ENCODE measurements at places on chromosomes 4 and X.

DNA sequence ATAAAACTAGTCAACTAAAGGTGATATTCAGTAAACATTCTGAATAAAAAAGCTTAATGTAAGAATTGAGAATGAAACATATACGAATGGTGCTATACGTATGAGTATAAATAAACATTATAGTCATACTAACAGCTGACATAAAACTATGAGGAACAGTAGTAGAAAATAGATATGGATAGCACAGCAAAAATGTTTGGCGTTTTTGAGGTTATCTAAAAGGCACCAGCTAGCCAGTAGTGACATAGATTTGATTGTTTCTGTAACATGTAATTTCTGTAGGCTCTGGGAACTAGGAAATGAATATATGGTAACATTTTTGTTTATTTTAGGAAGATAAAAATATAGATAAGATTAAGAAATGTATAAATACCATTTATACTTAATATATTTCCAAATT is 69.3 kb downstream of the SNX25 start:
- DNase-seq: no peak

DNA sequence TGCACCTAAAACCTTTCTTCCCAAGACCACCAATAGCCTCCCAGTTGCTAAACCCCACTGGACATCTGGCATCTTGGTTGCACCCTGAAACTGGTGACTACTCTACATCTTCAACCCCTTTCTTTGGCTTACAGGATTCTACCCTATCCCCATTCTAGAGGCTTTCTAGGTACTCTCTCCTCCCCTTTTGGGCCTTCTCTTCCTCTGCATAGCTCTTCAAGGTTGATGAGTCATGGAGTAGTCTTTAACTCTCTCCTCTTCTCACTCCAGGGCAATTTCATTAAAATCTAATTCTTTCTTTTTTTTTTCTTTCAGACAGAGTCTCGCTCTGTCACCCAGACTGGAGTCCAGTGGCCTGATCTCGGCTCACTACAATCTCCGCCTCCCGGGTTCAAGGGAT is 16.8 kb downstream of the APOO start:
- no peak for DNase-seq

GRCh38 chrX:150370589-150371312 is 7.6 kb downstream of the MAMLD1 start:
- DNase-seq: no peak

DNA sequence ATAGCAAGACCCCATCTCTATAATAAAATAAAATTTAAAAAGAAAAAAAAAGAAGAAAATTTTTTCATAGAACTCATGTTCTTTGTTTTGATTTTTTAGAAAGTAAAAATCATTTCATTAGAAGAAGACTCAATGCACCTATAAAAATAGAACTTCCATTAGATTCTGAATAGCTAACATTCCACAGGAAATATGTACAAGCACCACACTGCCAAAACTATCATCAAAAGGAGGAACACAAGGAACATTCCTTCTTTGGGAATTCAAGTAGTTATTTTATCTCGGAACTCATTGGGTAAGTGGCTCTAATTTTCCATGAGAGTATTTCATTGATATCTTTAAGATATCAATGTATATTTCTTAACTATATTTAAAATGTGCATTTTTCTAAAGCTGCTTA is 157.6 kb downstream of the CAMK2D start:
- DNase-seq: no peak

- DNase-seq: no peak
Observed at GRCh38 chr4:11549525-11549924, 120.8 kb upstream of the HS3ST1 start.

DNA sequence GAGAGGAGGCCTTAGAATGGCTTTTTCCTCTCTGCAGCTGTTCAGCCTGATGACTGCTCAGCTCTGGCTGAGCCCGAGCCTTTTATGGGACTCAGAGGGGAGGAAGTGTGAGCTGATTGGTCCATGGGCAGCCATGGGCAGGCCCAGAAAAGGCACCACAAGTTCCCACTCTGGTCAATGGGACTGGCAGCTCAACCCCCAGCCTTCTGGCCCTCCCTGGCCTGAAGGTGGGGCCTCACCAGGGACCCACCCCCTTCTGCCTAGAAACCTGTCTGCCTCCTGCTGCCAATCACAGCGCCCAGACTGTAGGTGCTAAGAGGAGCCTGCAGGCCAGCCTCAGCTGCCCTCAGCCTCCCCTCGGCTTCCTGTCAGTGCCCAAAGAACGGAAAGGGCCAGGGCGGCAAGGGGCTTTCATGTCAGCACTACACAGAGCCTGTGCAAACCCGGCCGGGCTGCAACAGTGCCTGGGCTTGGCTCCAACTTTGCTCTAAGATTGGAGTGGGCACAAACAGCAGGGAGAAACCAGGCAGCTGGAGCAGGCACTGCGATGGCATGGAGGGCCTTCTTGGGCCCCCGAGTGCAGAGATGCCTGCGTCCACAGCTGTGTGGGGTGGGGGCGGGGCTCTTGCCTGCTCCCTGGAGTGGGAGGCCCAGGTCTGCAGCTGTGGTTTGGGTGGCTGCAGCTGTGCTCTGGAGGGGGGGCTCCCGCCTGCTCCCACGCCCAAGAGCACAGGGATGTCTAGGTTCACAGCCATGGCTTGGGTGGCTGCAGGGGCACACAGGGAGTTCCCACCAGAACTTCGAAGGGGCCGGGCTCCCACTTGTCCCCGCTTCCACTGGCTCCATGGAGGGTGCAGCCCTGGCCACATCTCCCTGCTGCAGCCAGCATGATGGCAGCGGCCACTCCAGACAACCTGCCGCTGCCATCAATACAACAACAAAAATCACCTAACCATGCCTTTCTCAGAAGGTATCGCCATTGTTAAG is 92.6 kb downstream of the NXF2 start:
- no peak for DNase-seq

DNA sequence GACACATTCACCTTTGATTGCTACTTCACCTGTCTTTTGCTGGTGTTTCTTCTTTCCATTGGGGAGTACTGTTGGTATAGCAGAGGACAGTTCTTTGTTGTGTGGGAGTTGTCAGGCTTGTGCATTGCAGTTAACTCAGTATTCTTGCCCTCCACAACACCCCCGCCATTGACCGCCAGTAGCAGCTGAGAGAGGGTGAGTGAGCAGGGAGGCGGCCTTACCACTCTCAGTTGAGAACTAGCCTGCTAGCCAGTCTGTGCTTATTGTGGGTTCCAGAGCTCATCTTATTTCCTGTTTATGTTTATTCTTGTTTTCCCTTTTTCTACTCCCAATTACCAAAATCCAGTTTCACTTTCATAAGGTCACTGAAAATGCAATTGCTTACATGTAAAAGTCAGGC is 52.2 kb downstream of the STIM2 start:
- DNase-seq: no peak

DNA sequence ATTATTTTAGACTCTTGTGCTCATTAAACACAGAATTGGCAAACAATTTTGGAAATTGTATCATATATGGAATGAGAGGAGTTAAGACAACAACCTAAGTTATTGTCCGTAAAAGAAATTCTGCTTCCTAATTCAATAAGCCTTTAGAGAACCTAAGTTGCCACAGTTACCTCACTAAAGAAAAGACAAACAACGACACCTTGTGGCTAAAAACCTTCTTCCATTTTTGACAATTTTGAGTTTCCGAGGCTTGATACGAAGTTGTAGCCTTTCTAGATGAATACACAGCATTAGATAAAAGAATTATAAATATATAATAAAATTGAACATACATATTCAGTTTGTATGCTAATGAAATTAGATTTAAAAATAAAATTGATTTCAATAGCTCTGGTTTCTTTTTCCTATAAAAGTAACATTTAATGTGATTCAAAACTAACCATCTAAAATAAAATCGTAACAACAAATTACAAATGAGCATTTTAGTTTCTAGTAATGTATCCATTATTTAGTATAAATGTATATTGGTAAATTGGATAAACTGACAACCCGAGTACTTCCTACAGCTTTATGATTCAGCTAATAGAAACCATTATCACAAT is 275.1 kb downstream of the GPM6A start:
- peak; percentile 9 for DNase-seq

DNA sequence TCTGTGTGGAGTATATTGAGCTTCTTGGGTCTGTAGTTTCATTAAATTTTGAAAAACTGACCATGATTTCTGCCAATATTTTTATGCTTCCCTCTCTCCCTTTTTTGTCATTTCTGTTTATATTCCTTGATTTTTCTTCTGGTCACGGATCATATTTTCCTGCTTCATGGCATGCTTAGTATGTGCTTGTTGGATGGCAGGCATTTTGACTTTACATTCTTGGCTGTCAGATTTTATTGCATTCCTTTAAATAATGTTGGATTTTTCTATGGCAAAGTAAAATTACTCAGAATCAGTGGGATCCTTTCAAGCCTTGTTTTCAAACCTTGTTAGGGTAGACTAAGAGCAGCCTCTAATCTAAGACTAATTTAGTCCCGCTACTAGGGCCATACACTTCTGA is 531.8 kb downstream of the IL15 start:
- no peak for DNase-seq

- no peak for DNase-seq
Observed at GRCh38 chrX:45329217-45329616, 128.5 kb upstream of the DIPK2B start.

GRCh38 chr4:90051999-90052398 is 75.2 kb upstream of the CCSER1 start:
- no peak for DNase-seq

GRCh38 chr4:152935631-152936445 is at the start of gene FHDC1:
Gene FHDC1, plus strand, starts transcription at chr4:152936323. Its CDS starts 6,735 bp downstream, at chr4:152943058.
- peak; percentile 33 for DNase-seq

DNA sequence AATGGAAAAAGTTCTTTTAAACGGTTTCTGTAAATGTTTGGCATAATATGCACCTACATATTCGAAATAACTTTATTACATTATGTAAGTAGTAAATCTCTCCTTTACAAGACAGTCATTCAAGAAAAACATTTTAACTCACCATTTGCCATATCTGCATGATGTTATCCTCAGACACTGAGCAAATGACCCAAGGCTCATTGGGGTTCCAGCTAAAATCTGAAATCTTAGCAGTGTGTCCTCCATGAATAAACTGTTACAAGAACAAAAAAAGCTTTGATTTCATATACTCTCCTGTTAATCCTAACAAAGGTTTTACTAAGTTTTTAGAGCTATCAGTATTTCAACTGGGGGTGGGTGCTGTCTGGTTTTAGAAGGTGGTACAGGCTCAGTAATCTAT is 24.5 kb downstream of the RBBP7 start:
- no peak for DNase-seq

GRCh38 chrX:54157561-54157960 is 25.5 kb downstream of the FAM120C start:
- DNase-seq: no peak

DNA sequence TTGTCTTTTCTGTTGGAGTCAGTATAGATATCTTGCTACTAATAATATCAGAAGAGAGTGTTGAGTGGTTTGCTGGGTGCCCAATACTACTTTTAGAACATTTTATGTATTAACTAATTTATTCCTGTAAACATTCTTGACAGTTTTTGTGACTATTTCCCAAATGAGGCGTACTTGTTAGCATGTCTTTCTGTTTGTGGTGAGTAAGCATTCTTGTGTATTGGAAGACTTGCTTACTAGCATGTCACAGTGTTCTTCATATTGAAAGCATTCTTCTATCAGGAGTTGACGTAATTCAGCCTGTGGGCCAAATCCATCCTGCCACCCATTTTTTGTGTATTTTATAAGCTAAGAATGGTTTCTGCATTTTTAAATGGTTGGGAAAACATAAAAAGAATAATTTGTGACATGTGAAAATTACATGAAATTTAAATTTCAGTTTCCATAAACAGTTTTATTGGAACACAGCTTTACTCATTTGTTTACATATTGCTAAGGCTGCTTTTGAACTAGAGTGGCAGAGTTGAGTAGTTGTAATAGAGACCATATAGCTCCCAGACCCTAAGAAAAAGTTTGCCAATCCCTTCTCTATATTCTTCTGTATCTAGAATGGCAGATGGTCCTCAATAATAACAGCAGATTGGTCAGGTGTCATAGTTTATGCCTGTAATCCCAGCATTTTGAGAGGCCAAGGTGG is 20.4 kb downstream of the REPS2 start:
- no peak for DNase-seq

DNA sequence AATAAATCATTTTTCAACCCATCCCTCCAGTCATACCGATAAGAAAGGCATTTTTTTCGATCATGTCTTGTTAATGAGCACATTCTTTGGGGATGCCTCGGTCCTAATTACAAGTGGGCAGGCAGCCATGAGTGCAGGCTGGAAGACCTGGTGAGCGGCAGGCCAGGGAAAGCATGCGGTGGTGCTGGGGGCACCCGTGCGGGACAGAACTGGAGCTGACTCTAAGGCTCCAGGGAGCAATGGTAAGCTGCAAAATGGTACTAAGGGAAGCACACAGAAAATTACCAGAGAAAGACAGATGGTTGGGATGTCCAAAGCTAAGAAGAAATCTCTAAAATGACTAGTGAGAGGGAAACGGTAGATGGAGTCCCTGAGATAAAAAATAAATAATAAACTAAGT is 411.0 kb upstream of the AGA start:
- DNase-seq: no peak

DNA sequence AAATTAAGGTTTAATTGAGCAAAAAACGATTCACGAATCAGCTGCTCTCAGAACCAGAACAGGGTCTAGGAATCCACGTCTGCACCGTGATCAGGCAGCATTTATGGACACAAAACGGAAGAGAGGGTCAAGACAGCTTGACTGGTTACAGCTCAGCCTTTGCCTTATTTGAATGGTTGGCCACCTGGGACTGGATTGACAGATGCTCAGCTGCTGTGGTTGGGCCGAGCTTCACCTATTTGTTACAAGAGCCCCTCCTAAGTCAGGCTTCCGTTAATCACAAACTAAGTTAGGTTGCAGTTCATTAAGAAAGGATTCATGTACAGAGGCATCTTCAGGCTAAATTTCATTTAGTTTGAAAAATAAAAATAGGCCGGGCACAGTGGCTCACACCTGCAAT is 50.6 kb upstream of the MAN2B2 start:
- DNase-seq: no peak

GRCh38 chrX:149199734-149200133 is 305.4 kb downstream of the IDS start:
- DNase-seq: no peak

GRCh38 chr4:102466298-102466697 is 34.9 kb upstream of the NFKB1 start:
- no peak for DNase-seq

DNA sequence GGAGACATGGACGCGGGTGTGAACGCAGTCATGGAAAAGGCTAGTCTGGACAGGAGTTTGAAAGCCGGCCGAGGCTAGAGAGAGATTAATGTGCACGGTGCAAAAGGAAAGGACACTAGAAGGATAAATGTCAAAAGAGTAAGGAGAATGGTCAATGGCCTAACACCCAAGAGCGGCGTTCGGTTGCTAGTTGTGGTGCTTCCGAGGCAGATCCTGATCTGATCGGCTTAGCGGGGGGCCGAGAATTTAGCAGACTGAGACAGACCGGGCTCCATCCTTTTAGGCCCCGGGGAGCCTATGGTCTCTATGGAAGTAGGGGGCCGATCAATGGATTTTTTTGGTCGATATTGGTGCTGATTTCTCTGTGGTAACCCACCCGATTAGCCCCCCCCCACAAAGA is 6.9 kb downstream of the GAGE10 start:
- no peak for DNase-seq

All from neural crest cell (in vitro differentiated cells).